ENCODE measurements at places on chromosomes 5 and 9. TPM values are rescaled to one million over a fixed set of nuclear protein-coding genes. Genes with fewer than 3 reads are reported as not detected.

The PCDHB12 gene
- 0.19 TPM for total RNA-seq

DNA sequence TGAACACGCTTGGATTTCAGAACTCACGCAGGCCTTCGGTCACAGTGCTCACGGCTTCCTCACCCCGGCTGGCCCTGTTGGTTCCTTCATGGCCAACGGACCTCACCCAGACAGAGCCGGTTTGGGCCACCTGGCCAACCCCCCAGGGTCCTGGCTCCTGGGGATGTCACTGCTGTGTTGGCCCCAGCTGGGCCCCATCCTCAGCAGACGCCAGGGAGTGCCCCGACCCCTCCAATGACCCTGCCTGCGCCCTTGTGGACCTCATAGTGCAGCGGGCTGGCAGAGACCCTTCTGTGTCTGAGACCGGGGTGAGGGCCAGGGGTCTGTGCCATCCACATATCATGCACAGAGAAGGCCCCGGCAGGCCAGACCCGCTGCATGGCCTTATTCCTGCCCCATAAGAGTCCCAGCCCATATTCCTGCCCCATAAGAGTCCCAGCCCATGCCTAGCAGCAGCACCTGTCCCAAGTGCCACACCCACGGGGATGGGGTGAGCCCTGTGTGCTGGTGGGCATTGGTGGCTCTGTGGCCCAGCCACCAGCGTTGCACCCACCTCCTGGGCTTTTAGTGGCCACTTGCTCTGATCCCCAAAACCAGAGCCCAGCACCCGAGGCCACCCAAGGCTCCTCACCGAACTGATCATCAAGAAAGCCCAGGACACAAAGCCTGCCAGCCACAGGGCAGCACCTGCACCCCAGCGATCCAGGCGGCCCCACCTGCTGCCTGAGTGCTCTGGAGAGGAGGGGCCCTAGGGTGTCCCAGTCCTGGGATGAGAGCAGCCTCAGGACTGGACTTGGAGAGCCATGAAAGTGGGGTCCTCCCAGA is 1.3 kb upstream of the LPCAT1 start:
- no peaks in the 10 kb centered on the region for H3K27me3 ChIP-seq
- no peak overlapping the region for H3K4me3 ChIP-seq
- H3K4me1 ChIP-seq = peaks cover 14% of the 10 kb centered on the region

The PCDHA11 gene
- 0.05 TPM for total RNA-seq

GRCh38 chr5:100861148-100861547 is 41.9 kb downstream of the ST8SIA4 start:
- H3K27me3 ChIP-seq = no peaks in the 10 kb centered on the region
- no peak for DNase-seq
- H3K27ac ChIP-seq = no peak overlapping the region
- H3K4me1 ChIP-seq = no peaks in the 10 kb centered on the region
- no peaks in the 10 kb centered on the region for H3K36me3 ChIP-seq

GRCh38 chr5:76521240-76521758 is 101.9 kb downstream of the F2RL2 start:
- no peaks in the 10 kb centered on the region for H3K27me3 ChIP-seq
- H3K36me3 ChIP-seq = no peaks in the 10 kb centered on the region
- peak overlapping the region; percentile 65 for H3K27ac ChIP-seq
- H3K4me1 ChIP-seq = no peaks in the 10 kb centered on the region
- no peak overlapping the region for H3K4me3 ChIP-seq
- no peak for DNase-seq

DNA sequence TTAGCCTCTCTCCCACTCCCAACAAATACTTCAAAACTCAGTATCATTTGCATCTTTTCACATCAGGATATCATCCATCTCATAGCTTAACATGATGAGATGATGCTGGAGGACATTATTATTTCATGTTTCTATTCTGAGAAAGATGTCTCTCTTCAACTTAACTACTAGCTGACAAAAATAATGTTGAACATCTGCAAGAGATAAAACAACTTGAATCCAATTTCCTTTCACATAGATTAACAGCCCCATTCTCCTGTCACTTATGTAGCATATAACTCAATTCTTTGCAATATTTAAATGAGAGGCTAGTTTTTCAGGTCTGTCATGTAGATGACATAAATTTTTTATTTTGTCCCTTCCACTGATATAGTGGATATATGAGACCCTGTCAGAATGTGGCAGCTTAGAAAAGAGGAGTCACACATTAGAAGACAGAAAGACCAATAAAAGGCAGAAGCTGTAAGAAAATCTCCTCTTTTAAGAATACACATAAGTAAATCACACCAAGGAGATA is 239.2 kb upstream of the KIF2A start:
- DNase-seq = no peak
- no peak overlapping the region for H3K4me3 ChIP-seq
- no peaks in the 10 kb centered on the region for H3K27me3 ChIP-seq
- H3K36me3 ChIP-seq = no peaks in the 10 kb centered on the region

The PDLIM4 gene
- total RNA-seq = 10.0 TPM

The PCDHGB7 gene
- total RNA-seq = 0.85 TPM

GRCh38 chr9:15824310-15824709 is 271.5 kb downstream of the CCDC171 start:
- no peaks in the 10 kb centered on the region for H3K4me1 ChIP-seq
- no peaks in the 10 kb centered on the region for H3K27me3 ChIP-seq
- H3K27ac ChIP-seq = no peak overlapping the region
- H3K4me3 ChIP-seq = no peak overlapping the region
- H3K36me3 ChIP-seq = no peaks in the 10 kb centered on the region

DNA sequence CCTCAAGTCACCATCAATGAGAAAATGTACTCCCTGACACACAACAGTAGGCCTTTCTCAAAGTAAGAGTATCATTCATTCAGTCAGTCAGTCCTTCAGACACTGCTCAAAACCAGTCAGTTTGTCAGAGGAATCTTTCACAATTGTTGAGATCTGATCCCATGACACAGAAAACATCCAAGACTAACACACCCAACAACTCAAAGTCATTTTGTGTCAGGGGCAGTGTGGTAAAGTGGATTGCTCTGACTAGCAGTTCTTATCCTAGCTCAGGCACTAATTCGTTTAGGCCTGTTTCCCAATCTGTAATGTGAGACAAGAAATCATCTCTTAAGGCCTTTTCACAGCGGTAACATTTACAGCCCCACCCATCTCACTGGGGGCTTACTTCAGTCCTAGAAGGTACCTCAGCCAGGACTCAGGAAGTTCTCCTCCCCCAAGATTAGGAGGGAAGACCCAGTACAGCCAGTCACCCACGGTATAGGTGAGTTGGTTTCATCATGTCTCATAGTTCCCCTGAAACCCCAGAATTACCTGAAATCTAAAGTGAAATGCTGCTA is 31.9 kb downstream of the SH3TC2 start:
- no peak overlapping the region for H3K4me3 ChIP-seq
- no peaks in the 10 kb centered on the region for H3K36me3 ChIP-seq
- no peak for DNase-seq
- no peaks in the 10 kb centered on the region for H3K27me3 ChIP-seq

- peaks cover 2% of the 10 kb centered on the region for H3K27me3 ChIP-seq
- no peak for DNase-seq
- no peak overlapping the region for H3K4me3 ChIP-seq
- H3K4me1 ChIP-seq = no peaks in the 10 kb centered on the region
- no peak overlapping the region for H3K27ac ChIP-seq
These were observed 29.6 kb upstream of the BOD1 start for GRCh38 chr5:173645890-173646574.

The MSX2 gene
- total RNA-seq = 0.19 TPM

DNA sequence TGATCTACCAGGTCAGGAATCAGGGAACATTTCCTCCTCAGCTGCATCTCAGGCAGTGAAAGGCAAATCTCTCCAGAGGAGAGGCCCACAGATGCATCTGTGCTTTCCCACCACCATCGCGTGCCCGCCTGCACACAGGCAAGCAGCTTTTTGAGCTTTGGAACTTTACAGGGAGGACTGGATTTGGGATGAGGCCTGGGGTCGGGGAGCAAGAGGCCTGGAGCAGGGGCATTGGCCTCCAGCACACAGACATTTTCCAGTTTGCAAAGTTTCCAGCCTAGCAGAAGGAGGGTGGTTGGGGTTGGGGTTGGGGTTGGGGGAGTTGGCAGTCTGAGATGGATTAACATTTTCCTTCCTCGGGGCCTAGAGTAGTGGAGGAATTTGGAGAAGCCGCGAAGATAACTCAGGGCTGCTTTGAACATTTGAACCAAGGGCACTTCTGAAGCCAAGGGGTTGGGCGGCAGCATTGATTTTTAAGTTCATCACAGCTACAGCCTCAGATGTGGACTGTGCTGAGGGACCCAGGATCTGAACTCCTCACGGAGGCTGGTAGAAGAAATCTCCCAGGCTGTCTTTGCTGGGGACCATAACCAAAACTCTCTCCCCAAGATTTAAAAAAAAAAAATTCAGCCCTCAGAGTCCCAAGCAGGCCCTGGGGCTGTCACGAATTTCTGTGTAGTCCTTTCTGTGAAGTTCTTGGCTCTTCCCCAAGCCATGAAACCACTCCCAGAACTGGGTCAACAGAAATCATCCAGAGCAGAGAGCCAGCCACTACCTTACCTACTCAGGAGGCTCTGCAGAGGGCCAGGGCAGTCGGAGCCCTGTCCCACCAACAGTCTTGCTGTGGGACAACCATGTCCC is 25.6 kb downstream of the C5orf15 start:
- no peak for DNase-seq
- no peaks in the 10 kb centered on the region for H3K4me1 ChIP-seq
- no peak overlapping the region for H3K4me3 ChIP-seq
- no peaks in the 10 kb centered on the region for H3K27me3 ChIP-seq

DNA sequence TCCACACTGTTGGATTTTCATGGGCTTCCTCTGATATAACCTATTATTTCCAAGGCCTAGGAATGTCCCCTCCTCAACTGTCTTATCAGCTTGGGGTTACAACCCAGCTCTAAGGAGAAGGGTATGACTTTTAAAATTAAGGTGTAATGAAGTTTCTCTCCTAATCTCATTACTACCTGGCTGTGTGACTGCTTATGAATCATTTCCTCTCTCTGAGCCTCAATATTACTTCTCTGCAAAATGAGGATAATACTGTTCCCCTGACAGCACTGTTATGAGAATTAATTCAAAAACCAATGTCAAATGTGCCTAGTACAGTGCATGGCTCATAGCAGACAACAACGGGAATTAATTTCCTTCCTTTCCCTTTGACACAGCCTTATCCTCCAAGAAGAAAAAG is 118.9 kb downstream of the NR6A1 start:
- H3K4me1 ChIP-seq = no peaks in the 10 kb centered on the region
- DNase-seq = no peak
- H3K36me3 ChIP-seq = no peaks in the 10 kb centered on the region
- H3K27ac ChIP-seq = no peak overlapping the region
- no peak overlapping the region for H3K4me3 ChIP-seq

- H3K27me3 ChIP-seq = no peaks in the 10 kb centered on the region
- H3K4me3 ChIP-seq = no peak overlapping the region
- no peak overlapping the region for H3K27ac ChIP-seq
- no peaks in the 10 kb centered on the region for H3K4me1 ChIP-seq
- no peaks in the 10 kb centered on the region for H3K36me3 ChIP-seq
These were observed 299.6 kb downstream of the FBXL7 start for GRCh38 chr5:15799612-15800011.

DNA sequence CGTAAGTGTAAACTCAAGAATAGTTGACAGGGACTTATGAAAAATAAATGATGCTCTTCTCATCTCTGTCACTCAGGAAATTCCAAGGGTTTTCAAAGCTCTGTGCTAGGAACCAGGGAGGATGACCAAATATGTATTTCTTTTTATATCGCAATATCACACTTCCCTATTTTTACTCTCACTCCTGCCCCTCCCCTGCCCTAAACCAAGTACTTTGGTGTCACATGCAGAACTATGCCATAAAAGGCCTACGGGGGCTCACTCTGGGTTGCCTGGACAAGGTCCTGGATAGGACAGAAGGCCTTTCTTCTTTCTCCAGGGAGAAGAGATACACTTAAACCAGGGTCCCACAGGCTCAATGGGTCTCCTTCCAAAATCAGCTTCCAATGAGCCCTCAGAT is 8.3 kb upstream of the RETREG1 start:
- peaks cover 18% of the 10 kb centered on the region for H3K4me1 ChIP-seq
- no peak for DNase-seq
- H3K27me3 ChIP-seq = no peaks in the 10 kb centered on the region
- no peak overlapping the region for H3K27ac ChIP-seq

DNA sequence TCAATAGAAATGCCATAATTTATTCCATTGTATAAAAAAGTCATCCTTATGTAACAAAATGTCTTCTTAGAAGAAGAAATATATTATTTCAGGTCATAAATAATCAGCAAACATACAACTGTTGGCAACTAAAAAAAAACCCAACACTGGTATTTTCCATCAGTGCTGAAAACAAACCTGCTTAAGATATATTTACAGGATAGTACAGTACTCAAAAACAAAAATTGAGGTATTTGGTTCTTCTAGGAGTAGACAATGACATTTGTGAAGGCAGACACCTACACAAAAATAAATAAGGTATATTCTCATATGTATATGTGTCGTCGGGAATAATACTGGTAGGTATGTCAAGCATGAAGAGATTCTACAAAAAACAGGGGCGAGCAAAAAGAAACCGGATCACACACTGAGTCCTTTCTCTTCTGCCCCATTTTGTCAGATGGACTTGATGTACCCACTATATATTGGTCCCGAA is 2.9 kb downstream of the DUSP1 start:
- peak overlapping the region; percentile 96 for H3K4me3 ChIP-seq
- H3K4me1 ChIP-seq = peaks cover 37% of the 10 kb centered on the region
- no peaks in the 10 kb centered on the region for H3K27me3 ChIP-seq
- peaks cover 28% of the 10 kb centered on the region for H3K36me3 ChIP-seq
- DNase-seq = no peak

The GARNL3 gene
- total RNA-seq = 2.2 TPM

DNA sequence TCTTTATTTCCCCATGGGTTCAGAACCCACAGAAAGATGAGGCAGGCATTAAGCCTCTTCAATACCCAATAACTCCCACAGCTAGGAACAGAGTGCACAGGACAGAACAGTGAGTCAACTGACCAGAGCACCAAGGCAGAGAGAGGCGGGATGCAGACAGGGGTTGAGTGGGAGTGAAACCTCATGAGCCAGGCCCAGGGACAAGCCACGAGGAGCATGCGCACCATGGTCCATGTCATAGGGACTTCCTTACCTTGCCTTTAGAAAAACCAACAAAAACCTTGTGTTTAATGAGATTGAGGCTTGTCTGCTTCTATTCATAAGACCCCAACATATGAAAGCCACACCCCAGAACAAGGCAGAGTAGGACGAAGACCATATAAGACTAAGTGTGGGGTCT is 330.6 kb downstream of the DEPDC1B start:
- H3K4me3 ChIP-seq = no peak overlapping the region
- no peaks in the 10 kb centered on the region for H3K27me3 ChIP-seq
- DNase-seq = no peak
- no peaks in the 10 kb centered on the region for H3K4me1 ChIP-seq

DNA sequence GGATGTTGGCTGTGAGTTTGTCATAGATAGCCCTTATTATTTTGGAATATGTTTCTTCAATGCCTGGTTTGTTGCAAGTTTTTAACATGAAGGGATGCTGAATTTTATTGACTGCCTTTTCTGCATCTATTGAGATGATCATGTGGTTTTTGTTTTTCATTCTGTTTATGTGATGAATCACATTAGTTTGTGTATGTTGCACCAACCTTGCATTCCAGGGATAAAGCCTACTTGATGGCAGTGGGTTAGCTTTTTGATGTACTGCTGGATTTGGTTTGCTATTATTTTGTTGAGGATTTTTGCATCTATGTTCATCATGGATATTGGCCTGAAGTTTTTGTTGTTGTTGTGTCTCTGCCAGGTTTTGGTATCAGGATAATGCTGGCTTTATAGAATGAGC is 225.6 kb downstream of the PCSK1 start:
- no peaks in the 10 kb centered on the region for H3K36me3 ChIP-seq
- H3K27ac ChIP-seq = no peak overlapping the region
- no peaks in the 10 kb centered on the region for H3K27me3 ChIP-seq

The FST gene
- 1.6 TPM for total RNA-seq
